ENCODE measurements at places on chromosomes 3 and 15.

DNA sequence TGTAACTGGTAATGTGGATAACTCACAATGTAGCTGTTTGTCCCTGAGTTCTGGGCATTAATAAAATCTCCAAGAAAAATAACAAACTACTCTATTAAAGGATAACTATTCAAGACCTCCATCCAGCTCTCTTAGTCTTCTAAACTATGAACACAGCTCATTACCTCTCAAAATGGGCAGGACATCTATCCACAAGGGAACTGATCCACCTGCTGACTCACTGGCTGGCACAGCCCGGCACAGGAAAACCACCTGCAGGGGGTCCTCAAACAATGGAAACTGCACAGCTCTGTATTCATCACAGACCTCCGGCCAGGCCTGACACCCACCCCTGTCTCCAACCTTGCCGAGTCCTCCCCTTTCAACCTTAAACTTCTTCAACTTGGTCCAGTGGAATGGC is 255.4 kb downstream of the TJP1 start:
- no peak for DNase-seq

GRCh38 chr3:14680716-14681115 is 5.8 kb downstream of the C3orf20 start:
- no peak for DNase-seq

DNA sequence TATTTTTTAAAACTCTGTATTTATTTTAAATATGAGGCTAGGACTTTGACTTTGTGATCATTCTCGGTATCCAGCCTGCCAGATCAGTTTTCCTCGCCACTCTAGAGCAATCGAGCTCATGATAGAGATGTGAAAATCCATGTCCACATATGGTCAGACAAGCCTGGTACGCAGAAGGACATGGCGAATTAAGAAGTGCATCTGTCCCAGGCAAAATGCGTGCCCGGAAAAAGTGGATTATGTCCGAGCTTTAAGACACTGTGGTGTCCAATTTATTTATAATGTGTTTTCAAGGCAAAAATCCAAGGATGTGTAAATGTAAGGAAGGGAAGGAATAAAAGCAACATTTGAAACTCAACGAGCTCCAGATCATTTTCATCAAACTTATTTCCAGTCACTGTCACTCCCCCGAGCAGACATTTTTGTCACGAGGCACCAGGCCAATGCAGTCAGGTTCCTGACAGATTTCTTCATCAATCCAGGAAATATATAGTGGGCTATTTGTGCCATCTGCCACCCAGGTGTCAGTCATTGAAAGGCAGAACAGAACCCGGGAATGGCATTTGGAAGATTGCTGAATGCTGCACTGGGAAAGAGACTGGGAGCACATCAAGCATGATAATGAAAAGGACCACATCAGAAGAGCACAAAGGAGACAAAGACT is 825.7 kb downstream of the SQOR start:
- no peak for DNase-seq

DNA sequence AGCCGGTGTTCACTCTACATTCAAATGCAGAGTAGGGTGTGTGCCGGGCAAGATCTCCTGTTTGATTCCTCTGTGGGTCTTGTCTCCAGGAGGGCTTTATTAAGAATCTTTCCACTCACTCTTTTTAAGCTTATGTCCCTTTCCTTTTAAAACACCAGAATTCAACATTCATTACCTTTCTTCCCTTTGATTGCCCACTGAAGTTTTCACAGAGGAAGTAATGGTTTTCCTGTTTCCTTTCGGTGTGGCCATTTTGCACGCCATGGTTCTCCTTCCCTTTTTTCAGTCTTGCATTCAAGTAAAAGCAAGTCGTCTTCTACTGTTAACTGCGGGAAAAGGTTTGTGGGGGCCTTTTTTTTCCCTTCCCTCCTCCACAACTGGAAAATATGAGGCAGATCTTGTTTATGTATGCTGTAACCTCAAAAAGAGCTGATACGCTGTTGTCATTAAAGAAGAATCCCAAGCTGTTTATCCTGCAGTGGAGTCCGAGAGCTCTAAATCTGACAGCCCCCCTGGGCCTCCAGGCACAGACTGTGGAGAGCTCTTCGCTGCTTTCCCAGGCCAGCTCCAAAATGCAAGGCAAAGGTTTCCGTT is 40.5 kb downstream of the FILIP1L start:
- no peak for DNase-seq

- no peak for DNase-seq
These were observed 35.9 kb upstream of the NSMCE3 start for GRCh38 chr15:29305556-29305955.

Measured in stimulated activated CD8-positive, alpha-beta memory T cell treated with anti-CD3 and anti-CD28 coated beads, Interleukin-7, amount 100 ng/mL, for 24 hours (primary cell).